ENCODE measurements at places on chromosomes 16 and 17.

GRCh38 chr17:17183744-17184143 is 22.4 kb downstream of the PLD6 start:
- no peak for DNase-seq

GRCh38 chr16:4325253-4325758 is 9.4 kb downstream of the GLIS2 start:
- no peak for DNase-seq

- no peak for DNase-seq
Observed at GRCh38 chr16:65875381-65876055, 491.0 kb upstream of the CDH5 start.

DNA sequence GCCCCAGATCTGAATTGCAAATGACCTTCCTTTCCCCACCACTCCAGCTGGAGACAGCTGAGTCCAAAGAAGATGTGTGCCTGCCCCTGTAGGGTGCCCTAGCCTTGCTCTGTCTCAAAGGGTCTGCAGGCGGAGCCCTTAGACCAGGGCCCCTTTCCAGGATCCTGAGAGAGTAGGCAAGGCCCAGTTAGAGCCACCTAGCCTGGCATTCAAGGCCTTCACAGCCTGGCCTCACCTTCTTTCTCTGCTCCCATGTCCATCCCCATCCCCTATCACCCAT is 66.6 kb upstream of the LHX1 start:
- no peak for DNase-seq

DNA sequence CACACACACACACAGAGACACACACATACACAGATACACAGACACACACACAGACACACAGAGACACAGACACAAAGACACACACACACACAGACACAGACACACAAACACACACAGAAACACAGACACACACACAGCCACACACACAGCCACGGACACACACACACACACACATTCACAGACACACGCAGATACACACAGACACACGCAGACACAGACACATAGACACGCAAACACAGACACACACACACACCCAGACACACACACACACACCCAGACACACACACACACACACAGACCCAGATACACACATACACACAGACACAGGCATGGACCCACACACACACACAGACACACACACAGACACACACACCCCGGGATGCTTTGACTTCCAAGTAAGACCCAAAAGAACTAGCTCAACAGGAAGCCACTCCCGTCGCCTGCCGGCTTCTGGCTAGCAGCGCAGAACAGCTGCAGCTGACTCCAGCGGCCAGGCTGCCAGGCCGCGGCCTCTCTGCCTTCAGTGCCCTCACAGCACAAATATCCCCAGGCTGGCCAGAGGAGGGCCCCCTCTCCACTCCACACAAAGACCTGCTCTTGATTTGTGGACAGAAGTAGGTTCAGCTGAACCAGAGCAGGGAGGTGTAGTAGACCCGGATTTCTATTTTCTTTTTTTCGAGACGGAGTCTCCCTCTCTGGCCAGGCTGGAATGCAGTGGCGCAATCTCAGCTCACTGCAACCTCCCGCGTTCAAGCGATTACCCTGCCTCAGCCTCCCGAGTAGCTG is 6.0 kb upstream of the CHRNE start:
- peak; percentile 60 for DNase-seq

- DNase-seq, result no peak
Observed at GRCh38 chr17:55660178-55660886, 62.3 kb downstream of the TMEM100 start.

- no peak for DNase-seq
Observed at GRCh38 chr17:7225711-7226331, 6.1 kb downstream of the ACADVL start.

- DNase-seq, result no peak
Observed at GRCh38 chr17:6507535-6507934, 48.8 kb downstream of the PITPNM3 start.

- no peak for DNase-seq
Observed at GRCh38 chr17:77684803-77685798, 273.4 kb upstream of the TNRC6C start.

DNA sequence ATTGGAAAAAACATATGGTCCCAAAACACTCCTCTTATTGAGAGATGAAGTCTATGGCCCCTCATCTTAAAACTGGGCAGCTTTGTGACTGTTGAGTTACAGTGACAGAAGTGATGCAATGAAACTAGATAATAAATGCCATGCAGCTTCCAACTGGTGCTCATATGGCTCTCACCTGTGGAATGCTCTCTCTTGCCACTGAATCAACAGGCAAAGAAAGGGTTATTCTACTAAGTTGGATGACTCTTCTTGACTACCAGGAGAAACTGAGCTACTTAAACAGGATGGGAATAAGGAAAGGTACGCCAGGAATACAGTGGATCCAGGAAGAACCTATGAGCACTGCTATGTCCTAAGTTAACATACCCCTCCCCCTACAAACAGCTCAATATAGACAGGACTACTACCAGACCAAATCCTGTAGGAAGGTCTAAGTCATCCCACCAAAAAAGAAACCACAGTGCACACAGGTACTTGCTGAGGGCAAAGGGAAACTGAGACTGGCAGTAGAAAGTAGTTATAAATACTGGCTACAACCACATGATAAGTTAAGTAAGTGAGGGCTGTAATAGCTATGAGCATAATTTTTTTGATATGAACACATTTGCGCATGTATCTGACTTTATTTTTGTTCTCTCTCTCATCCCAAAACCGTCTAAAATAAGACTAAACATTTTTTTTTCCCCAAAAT is 398.5 kb downstream of the ZFHX3 start:
- DNase-seq, result no peak

DNA sequence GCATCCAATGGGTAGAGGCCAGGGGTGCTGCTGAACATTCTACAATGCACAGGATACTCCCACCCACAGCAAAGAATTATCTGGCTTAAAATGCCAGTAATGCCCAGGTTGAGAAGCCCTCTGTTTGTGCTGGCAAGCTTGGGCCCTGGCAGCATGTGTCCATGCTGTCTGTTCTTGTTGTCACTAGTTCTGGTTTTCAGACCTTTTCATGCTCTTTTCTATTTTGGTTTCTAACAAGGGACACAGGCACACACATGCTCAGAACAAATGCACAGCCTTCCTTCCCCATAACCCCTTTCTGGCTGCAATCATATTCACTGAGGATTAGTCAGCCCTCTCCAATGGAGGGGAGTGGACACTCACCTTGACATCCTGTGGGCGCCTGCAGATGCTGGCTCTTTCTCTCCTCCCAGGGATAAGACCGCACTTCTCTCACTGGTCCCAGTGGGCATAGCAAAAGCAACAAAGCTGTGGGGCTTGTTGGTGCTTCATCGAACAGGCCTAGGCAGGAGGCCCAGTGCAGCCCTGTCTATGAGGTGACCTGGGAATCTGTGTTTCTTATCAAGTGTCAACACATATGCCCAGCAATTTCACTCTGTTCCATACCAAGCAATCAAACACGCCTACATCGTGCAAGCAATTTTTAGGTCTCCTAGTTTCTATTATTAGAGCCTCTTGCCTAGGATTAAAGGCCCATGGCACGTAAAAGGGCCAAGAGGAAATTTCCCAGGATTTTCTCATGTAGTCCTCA is 271.1 kb upstream of the CCL2 start:
- DNase-seq, result no peak

DNA sequence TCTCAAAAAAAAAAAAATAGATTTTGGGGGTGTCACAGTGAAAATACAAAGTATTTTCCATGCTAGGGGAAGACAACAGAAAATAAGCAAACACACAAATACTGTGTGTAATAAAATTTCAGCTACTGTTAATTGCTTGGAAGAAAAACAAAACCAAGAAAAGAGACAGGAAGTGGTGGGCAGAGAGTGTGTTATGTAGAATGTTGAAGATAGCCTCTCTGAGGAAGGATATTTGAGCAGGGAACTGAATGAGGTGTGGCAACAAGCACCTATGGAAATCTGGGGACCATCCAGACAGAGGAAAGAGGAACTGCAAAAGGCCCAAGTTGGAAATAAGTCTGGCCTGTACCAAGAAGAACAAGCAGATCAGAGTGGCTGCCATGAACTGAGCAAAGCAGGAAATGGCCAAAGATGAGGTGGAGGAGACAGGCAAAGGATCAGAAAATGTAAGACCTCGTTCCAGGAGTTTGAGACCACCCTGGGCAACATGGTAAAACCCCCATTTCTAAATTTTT is 7.8 kb upstream of the USP31 start:
- DNase-seq, result no peak

- no peak for DNase-seq
Observed at GRCh38 chr16:66525396-66526180, 24.3 kb downstream of the TK2 start.

DNA sequence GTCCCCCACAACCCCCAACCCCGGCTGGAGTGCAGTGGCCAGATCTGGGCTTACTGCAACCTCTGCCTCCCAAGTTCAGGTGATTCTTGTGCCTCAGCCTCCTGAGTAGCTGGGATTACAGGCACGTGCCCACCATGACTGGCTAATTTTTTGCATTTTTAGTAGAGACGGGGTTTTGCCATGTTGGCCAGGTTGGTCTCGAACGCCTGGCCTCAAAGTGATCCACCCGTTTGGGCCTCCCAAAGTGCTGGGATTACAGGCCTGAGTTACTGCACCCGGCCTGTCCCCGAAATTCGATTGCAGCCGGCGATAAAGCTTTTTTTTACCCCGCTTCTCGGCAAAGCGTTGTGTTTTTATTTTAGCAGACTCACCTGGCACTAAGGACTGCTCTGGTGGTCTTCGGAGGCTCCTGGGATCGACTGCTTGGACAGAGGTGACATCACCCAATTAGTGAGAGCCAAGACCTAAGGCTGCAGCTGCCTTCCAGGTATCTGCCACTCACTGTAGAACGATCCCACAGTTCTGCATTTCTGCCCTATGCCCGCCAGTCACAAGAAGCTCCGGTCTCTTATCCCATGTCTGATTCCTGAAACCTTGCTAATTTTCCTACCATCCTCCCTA is 82.2 kb upstream of the ARL4D start:
- DNase-seq, result no peak

GRCh38 chr17:61251939-61252865 is 147.4 kb upstream of the TBX2 start:
- no peak for DNase-seq

DNA sequence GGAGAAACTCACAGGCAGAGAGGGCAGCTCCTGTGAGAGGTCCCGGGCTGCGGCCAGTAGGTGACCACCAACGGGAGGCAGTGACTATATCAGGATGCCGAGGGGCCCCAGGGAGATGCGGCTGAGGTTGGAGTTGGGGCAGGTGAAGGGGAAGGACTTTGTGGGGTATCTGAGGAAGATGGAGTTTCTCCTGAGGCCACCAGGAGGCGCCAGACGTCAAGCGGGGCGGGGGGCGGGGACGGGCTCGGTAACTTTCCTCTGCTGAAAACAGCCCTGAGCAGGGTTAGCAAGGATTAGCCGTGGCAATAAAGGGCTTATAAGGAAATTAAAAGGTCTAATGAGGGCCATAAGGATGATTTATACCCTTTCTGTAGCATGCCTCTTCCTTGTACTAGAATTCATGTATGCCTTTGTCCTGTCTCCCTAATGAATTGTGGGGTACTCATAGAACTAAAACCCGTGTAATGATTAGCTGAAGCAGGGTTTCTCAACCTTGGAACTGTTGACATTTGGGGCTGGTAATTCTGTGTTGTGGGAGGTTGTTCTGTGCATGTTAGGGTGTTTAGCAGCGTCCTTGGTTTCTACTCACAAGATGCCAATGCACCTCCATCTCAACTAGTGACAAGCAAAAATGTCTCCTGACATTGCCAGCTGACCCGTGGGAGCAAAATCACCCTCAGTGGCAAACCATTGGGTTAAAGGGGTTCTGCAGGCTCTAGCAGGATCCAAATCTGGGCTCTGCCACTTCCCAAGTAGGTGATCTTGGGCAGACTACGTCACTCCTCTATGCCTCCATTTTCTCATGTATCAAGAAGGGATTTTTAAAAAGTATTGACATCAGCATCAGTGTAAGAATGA is 74.8 kb upstream of the GRIN2A start:
- peak; percentile 10 for DNase-seq

DNA sequence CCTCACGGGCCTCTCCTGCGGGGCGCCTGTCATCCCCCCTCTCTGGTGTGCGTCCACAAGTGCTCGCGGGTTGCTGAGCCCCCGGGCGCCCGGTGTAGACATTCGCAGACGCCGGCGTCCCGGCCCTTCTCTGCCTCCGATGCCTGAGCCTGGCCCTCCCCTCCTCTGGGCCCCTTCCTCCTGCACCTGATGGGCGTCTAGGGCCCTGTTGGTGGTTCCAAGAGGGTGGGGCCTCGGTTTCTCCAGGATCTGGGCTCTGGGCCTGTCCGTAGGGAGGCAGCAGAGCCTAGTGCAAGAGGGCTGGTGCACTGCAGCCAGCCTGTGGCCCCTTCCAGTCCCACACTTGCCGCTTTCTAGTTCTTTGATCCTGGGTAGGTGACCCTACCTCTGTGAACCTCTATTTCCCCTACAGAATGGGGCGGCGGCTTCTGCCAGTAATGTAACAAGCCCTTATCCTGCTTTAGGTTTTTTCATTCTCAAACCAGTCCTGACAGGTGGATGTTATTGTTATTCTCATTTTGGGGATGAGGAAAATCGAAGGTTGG is 623 bp downstream of the E4F1 start:
- DNase-seq, result no peak

- peak; percentile 81 for DNase-seq
Observed at GRCh38 chr16:27202923-27203506, 311 bp upstream of the KDM8 start.

GRCh38 chr17:48577946-48578615 is at the start of gene HOXB4:
HOXB4 (minus strand) TSS chr17:48578350; CDS start chr17:48578319, 31 bp downstream.
- DNase-seq, result peak; percentile 34

GRCh38 chr17:81341516-81342268 is 46.6 kb upstream of the SLC38A10 start:
- DNase-seq, result no peak

GRCh38 chr17:31792007-31792585 is 66.9 kb downstream of the COPRS start:
- no peak for DNase-seq

DNA sequence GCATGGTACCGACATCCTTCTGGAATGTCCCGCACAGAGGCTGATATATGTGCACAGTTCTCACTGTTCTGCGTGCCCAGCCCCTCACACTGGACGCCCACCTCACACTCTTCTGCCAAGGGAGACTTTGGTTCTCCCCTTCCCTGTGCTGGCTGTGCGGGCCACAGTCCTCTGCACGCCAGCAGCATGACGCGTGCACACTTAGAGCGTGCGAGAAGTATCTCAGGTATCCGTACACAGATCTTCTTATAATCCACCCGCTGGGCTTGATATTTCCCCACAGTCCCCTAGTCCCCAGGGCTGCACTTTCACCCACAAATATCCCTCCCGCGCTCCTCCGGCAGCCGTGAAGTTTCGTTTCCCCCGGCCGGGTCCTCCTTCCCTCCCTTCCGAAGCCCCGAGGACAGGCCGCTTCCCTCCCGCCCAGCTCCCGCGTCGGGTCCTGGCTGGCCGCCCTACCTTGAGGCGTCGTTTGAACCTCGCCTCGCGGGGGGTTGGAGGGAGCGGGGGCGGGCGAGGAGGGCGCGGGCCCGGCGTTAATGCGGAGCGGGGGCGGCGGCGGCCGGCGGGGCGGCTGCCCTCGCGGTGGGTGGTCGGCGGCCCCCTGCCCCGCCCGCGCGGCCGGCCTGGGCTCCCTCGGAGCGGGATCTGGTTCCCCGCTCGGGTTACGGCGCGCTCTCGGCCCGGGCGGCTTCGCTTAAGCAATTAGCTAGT is 5.0 kb upstream of the FOXF1 start:
- no peak for DNase-seq

GRCh38 chr17:59361916-59362810 is 30.7 kb downstream of the YPEL2 start:
- peak; percentile 15 for DNase-seq

- DNase-seq, result no peak
Observed at GRCh38 chr16:7577588-7577987, 244.9 kb downstream of the RBFOX1 start.
